Stimulated activated memory B cell treated with anti-CD40 and anti-IgM and Interleukin-4, amounts not matched to agents 10 μg/mL and 1 μg/mL and 100 μg/mL, for 72 hours (primary cell): ENCODE measurements at places on chromosomes 2 and 18.

DNA sequence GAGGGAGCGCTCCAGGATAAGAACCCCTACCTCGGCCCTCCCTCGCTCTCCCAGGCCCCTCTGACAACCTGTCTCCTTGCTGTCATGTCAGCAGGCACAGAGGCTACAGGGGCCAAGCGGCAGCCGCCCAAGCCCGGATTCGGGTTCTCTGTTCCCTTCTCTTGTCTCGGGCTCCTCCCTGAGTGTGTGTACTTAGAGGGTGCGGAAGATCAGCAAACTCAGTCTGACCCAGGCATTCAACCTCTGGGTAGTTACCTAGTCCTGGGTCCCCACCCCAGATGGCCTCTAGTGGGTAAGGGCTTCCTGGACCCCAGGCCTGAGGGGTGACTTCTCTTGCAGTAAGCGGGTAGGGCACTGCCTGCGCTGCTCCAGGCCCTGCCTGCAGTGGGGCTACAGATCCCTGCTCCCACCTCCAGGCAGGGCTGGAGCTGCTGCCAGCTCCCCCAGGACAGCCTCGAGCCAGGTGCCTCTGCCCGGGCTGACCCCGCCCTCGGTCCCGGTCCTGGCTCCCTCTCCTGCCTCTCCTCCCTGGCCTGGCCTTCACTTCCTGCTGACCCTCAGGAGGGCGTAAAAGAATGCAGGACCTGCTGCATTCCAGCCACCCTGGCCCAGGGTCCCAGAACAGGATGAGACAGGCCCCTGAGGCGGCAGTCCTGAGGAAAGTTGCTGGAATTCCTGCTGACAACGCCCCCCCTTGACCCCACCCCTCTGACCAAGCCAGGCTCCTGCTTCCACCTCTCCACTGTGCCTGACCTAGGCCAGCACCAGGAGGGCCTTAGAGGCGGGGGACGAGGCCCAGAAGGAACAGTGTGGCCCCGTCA lies 22.0 kb downstream of the GPC1 start:
- ATAC-seq: no peak

- ATAC-seq: no peak
Observed at GRCh38 chr18:28163201-28163775, 13.6 kb downstream of the CDH2 start.

DNA sequence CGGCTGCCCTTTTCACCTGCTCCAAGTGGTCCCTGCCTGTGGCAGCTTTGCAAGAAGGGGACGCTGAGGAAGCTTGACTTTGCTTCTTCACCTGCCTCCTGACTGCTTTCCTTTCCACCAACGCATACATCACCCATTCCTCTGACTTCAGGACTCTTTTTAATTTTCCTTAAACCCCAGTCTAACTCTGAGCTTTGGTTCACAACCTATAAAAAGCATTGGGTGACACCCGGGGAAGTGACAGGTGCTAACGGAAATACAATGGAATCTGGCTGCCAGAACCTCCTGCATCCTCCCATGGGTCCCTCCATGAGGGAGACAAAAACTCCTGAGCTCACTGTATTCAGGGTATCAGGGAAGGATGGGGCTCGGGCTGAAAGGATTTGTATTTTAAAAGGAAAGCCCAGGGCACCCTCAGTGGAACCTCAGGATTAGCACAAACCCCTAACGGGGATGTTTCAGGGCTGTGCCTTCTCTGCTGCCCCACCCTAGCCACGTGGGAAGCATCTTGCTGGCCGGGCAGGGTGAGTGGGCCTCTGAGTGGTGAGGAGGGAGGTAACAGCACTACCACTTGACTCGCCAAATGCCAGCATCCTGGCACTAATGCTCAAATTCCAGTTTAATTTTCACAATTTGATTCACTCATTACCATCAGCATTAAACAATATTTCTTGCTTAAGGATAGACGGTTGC lies 284.8 kb downstream of the CELF4 start:
- no peak for ATAC-seq

DNA sequence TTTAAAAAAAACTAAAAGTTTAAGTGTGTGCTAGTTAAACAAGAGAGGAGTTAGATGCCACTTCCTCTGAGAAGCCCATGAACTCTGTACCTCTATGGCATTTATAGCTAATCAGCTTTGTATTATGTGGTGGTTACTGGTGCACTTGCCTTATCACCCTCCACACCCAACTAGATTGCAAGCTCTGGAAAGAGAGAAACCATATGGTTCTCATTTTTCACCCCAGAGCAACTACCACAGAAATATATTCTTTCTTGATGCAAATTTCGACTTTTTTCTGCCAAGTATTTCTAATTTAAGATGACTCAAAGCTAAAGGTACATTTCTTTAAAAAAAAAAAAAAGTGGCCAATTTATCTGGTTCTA lies 24.2 kb downstream of the RAPH1 start:
- no peak for ATAC-seq

DNA sequence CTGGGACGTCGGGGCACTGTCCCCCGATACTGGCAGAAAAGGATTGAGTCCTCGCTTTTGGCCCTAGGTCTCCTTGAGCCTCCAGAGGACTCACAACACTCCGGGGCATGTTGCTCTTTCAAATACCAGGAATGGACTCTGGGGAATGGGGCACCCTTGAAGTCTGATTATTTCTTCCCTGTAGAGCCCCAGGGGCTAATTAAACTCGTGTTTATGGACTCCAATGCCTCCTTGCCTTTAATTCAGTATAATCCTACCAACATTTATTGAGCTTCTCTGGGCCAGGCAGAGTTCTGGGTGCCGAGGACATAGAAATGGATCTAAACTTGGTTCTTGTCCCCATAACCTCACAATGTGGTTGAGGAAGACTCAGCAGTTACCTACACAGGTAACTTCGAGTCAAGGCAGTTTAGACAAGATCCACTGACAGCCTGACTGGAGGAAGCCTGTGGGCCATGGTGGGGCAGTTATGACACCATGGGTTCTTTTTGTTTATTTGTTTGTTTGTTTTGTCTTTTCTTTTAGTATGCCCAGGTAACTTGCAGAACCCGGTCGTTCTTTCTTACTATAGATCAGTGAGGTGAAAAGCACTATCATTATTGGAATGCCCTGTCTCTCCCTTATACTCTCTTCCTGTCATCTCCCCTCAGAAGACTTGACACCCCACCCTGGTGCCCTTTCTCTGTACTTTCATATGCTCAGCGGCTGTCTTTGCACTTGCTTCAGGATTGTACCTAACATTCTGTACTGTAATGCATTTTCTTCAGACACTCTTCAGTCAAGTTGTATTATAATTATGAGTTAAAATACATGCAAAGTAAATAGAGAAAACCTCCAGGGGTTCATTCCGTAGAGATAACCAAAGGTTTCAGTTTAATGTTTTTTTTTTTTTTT lies 3.2 kb downstream of the CFLAR start:
- peak; percentile 13 for ATAC-seq

- ATAC-seq: no peak
Observed at GRCh38 chr2:75570948-75571729, 10.4 kb upstream of the EVA1A start.

DNA sequence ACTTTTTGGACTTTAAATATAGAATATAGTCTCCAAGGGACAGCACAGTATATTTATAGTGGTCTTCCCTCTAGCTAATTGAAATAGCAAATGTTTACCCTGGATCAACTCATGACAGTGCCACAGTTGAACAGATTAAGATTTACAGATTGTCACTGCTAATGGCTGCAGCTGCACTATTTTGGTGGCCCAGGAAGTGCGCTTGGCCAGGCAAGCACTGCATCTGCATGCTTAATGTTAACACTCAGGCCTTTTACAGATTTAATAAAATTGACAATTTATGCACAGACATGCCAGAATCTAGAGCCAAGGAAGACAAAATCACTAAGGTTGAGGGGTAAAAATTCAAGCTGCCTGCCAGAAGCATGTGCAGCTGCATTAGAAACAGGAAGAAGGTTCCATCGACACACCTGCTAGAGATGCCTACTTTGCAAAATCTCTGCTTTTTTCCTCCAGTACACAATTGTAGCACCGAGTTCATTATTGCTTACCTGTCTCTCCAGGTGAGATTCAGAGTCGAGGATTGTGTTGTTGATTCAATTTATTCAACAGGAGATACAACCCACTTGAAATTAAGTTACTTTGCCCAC lies 1042.3 kb upstream of the NRXN1 start:
- peak; percentile 41 for ATAC-seq

DNA sequence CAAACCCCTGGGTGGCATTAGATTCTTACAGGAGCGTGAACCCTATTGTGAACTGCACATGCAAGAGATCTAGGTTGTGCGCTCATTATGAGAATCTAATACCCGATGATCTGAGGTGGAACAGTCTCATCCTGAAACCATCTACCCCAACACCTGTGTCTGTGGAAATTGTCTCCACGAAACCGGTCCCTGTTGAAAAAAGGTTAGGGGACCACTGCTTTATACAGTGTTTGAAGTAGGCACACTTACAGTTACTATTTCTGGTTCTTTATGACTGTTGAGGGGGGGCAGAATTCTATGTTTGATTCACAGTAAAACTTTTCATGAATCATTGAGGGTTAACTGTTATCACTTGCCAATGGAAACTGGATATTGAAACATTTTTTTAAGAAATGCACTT lies 72.0 kb downstream of the RIF1 start:
- peak; percentile 20 for ATAC-seq

- no peak for ATAC-seq
Observed at GRCh38 chr2:241302759-241303651, 12.5 kb downstream of the HDLBP start.

- no peak for ATAC-seq
Observed at GRCh38 chr2:183248866-183249567, 124.8 kb downstream of the NUP35 start.
